ENCODE measurements at places on chromosomes 11 and 22. TPM values are rescaled to one million over a fixed set of nuclear protein-coding genes. Genes with fewer than 3 reads are reported as not detected.

DNA sequence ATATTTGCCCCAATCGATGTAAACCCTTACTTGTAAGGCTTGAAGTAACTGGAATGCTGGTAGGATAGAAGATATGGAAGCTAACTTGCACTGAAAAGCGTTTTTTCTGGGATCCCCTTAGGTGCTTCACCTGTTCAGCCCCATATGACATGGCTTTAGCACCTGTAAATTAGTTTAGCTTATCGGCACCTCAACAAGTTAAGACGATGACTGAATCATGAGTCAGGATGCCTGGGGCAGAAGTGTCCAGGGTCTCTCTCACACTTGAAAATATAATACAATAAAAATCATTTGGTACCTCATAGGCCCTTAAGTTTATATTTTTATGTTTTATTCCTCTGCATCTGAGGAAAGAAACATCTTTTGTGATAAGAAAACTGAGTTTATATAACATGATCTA is 409.2 kb upstream of the LRRC4C start:
- H3K36me3 ChIP-seq = no peaks in the 10 kb centered on the region
- DNase-seq = no peak
- H3K4me1 ChIP-seq = peaks cover 5% of the 10 kb centered on the region
- H3K4me3 ChIP-seq = no peak overlapping the region

DNA sequence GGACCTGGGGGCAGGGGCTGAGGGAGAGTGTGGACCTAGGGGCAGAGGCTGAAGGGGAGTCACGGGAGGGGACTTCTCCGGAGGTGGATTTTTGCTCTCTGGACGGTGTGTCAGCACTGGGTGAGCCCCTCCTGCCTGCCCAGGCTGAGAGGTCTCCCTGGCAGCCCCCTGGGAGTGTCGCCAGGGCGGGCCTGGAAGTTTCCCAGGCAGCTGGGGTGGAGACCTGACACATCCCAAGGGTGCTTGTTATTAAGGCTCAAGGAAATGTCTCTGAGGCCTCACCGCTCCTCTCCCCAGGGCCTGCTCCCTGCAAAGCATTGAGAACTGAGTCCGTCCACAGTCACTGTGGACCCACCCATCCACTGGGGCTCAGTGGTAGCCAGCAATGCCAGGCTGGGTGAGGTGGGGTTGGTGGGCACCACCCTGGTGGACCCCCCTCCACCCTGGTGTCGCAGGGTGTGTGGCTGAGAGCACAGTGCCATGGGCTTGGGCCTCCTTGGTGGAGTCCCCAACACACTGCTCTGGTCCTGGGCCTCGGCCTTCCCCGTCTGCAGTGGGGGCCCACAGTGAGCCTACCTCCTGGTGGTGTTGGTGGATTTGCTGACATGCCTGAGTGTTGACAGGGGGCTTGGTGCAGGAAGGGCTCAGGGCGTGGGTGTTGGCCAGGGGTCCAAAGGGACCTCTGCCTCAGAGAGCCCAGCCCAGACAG is 2.5 kb downstream of the CD81 start:
- H3K27me3 ChIP-seq = no peaks in the 10 kb centered on the region
- no peaks in the 10 kb centered on the region for H3K4me1 ChIP-seq
- no peak overlapping the region for H3K27ac ChIP-seq
- no peak for DNase-seq
- H3K4me3 ChIP-seq = no peak overlapping the region

GRCh38 chr11:113847111-113847510 is 28.3 kb downstream of the USP28 start:
- H3K4me1 ChIP-seq = no peaks in the 10 kb centered on the region
- H3K4me3 ChIP-seq = no peak overlapping the region
- H3K27me3 ChIP-seq = no peaks in the 10 kb centered on the region
- H3K27ac ChIP-seq = no peak overlapping the region
- no peak for DNase-seq
- H3K36me3 ChIP-seq = peaks cover 18% of the 10 kb centered on the region

OR5B12 gene
- not detected for polyA plus RNA-seq

CDKN1C gene
- 1.1 TPM for polyA plus RNA-seq

DNA sequence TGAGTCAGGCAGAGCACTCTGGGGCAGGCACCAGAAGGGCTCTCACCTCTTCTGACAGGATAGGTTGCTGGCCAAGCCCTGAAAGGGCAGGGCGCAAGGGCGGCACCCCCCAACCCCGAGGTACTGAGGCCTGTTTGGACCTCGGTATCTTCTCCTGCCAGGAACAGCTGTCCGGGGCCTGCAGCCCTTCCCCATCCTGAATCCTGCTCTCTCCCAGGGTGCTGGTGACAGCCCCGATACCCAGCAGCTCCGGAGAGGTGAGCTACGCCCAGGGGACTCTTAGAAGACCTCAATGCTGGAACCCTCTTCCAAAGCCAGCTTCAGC is 79.1 kb downstream of the PHF21B start:
- no peak overlapping the region for H3K27ac ChIP-seq
- H3K4me3 ChIP-seq = no peak overlapping the region
- H3K27me3 ChIP-seq = no peaks in the 10 kb centered on the region

DNA sequence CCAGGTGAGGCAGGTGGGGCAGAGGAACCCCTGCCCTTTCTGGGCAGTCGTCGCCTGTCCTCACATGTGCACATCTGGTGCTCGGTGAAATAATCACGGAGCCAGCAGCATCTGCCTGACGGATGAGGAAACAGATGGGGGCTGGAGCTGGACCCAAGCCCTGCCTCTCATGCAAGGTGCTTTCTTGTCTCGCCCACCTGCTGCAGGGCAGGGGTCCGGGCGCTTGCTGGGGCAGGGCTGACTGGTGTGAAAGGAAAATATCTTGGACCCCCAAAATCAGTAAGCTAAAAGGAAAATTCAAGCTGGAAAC is 3.3 kb downstream of the ALDH3B2 start:
- H3K4me1 ChIP-seq = no peaks in the 10 kb centered on the region
- H3K27me3 ChIP-seq = peaks cover 7% of the 10 kb centered on the region
- no peaks in the 10 kb centered on the region for H3K36me3 ChIP-seq
- no peak overlapping the region for H3K27ac ChIP-seq
- DNase-seq = peak; percentile 20

DNA sequence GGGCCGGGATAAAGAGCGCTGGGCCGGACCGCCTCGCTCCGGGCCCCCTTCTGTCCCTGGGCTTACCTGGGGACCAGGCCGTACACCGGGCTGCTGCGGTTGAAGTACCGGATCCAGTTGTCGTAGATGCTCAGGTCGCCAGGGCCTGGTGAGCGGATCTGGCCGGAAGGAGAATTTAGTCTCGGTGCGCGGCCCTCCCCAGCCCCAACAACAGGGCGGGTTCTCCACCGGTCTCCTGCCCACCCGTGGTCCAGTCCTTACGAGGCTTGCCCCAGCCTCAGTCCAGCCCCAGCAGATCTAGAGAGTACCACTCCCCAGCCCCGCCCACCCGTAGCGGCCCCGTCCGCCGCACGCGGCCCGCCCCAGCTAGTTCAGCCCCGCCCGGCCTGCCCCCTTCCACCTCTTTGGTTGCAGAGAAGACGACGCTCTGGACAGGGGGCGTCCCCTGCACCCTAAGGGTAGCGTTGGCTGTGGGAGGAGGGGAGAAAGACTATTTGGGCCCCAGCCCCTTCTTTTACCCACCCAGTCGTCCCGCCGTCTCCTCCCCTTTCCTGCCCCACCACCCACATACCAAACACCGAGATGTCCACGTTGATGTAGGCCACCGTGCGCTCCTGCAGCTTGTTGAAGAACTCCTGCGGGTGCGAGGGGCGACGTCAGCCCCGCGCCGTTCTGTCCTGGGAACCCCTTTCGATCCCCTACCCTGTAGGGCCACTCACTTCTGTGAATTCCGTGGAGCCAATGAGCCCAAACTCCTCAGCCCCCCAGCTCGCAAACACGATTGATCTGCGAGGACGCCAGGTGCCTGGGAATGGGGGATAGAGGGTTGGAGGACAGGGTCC is 6.8 kb downstream of the SAC3D1 start:
- H3K4me1 ChIP-seq = no peaks in the 10 kb centered on the region
- no peak for DNase-seq
- no peaks in the 10 kb centered on the region for H3K27me3 ChIP-seq
- H3K36me3 ChIP-seq = peaks cover 13% of the 10 kb centered on the region
- no peak overlapping the region for H3K4me3 ChIP-seq

PTPRJ gene
- polyA plus RNA-seq = 4.7 TPM

ACR gene
- polyA plus RNA-seq = 0.15 TPM

PRG3 gene
- polyA plus RNA-seq = not detected

- H3K27me3 ChIP-seq = no peaks in the 10 kb centered on the region
- peaks cover 6% of the 10 kb centered on the region for H3K4me1 ChIP-seq
- DNase-seq = no peak
- no peak overlapping the region for H3K4me3 ChIP-seq
Observed at GRCh38 chr11:78402847-78403246, 14.8 kb downstream of the GAB2 start.

IFITM10 gene
- polyA plus RNA-seq = 0.31 TPM

PDE2A gene
- 0.32 TPM for polyA plus RNA-seq

DNA sequence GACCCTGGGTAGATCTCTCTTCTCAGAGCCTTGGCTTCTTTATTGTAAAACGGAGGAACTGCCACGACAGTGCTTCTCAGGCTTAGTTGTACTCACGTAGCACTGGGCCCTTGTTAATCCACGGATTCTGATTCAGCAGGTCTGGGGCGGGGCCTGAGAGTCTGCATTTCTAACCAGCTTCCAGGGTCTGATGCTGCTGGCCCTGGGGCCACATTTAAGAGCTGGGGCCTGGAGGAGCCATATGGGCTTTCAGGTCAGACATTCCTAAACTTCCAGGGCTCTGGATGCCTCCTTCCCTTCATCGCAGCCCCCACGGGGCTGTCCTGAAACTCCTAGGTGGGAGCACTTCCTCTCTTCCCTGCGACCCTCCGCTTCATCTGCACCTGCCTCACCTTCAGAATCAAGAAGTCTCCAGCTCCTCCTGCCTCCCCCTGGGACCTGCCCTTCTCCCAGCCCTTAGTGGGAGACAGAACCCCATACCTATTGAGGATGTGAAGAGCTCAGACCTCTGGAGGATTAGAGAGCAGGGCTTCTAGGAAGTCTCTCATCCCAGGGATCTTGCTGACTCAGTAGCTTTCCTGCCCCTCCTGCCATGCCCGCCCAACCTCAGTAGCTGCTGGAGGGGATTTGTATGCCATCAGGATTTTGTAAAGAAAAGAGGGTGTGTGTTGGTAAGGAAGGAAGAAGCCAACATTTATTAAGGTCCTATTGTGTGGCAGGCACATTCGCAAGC is 92.5 kb downstream of the LRRC32 start:
- H3K4me3 ChIP-seq = no peak overlapping the region
- no peaks in the 10 kb centered on the region for H3K36me3 ChIP-seq
- peak; percentile 11 for DNase-seq
- H3K27me3 ChIP-seq = no peaks in the 10 kb centered on the region

GRCh38 chr11:79102840-79103239 is 338.0 kb downstream of the TENM4 start:
- H3K4me3 ChIP-seq = no peak overlapping the region
- peaks cover 35% of the 10 kb centered on the region for H3K4me1 ChIP-seq
- H3K27me3 ChIP-seq = no peaks in the 10 kb centered on the region
- H3K36me3 ChIP-seq = no peaks in the 10 kb centered on the region

DNA sequence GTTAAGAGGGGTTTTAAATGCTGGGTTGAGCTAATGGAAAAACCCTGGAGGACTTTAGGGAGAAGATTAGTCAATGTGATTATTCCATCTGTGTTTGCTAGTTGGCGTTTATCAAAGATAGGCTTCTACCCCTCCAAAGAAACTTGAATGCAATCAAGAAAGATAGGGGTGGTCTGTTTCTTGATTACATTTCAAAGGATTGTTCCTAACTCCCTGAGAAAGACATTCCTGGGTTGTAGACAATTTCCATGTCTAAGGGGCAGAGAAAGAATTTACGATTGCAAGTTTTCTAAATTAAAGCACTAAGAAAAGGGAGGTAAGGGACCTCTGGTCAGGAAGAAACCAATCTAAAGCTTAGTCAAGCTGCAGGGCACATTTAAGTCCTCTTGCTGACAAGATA is 2268.7 kb downstream of the LRRC4C start:
- no peak overlapping the region for H3K27ac ChIP-seq
- H3K27me3 ChIP-seq = no peaks in the 10 kb centered on the region
- no peaks in the 10 kb centered on the region for H3K36me3 ChIP-seq
- H3K4me3 ChIP-seq = no peak overlapping the region

GRCh38 chr11:118610773-118611432 is 3.5 kb downstream of the PHLDB1 start:
- H3K27me3 ChIP-seq = no peaks in the 10 kb centered on the region
- H3K36me3 ChIP-seq = peaks cover 10% of the 10 kb centered on the region
- H3K4me3 ChIP-seq = no peak overlapping the region
- no peak overlapping the region for H3K27ac ChIP-seq
- peaks cover 16% of the 10 kb centered on the region for H3K4me1 ChIP-seq

- H3K4me1 ChIP-seq = no peaks in the 10 kb centered on the region
- H3K27ac ChIP-seq = no peak overlapping the region
- DNase-seq = no peak
- H3K4me3 ChIP-seq = no peak overlapping the region
- no peaks in the 10 kb centered on the region for H3K36me3 ChIP-seq
Observed at GRCh38 chr11:16357775-16358174, 1.4 kb upstream of the SOX6 start.

- no peak for DNase-seq
- H3K36me3 ChIP-seq = no peaks in the 10 kb centered on the region
- H3K4me3 ChIP-seq = peak overlapping the region; percentile 60
Observed at GRCh38 chr22:42069801-42070516, 653 bp downstream of the NAGA start.

DNA sequence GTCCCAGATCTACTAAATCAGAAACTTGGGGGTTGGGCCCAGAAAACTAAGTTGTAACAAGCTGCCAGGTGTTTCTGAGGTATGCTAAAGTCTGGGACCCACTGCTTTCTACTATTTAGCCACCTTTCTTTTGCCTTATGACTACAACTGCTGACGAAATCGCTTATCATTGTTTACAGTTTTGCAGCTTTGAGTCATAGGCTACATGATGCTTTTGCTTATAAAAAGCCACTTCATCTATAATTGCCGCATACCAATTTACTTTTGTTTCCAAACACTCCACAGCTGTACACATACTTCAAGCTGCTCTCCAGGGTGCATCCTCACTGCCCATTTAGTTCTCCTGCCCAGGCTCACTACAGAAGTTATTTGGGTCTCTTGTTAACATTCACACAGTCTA is 144.7 kb downstream of the ENTHD1 start:
- no peak overlapping the region for H3K27ac ChIP-seq
- no peaks in the 10 kb centered on the region for H3K4me1 ChIP-seq
- no peaks in the 10 kb centered on the region for H3K36me3 ChIP-seq
- no peaks in the 10 kb centered on the region for H3K27me3 ChIP-seq

DNA sequence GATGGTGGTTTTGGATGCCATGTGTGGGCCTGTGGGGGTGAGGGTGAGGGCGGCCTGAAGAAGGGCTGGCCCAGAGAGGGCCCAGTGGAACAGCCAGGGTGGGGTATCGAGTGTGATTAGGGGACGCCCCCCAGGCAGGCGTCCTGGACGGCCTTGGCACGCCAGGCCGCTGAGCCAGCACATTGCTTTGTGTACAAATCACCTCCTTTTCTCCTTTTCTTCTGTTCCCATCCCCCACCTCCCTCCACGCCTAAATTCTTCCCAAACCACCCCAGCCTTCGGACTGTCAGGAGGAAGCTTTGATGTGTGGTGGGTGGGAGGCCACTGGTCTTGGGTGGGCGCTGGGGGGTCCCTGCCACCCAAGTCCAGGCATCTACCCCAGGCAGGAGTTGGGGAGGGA is 7.8 kb upstream of the CD248 start:
- peaks cover 28% of the 10 kb centered on the region for H3K4me1 ChIP-seq
- H3K27me3 ChIP-seq = no peaks in the 10 kb centered on the region
- peak; percentile 8 for DNase-seq

RFPL2 gene
- 0.05 TPM for polyA plus RNA-seq

GRAMD1B gene
- polyA plus RNA-seq = 14.5 TPM
